ENCODE measurements at places on chromosomes 16 and 17.

DNA sequence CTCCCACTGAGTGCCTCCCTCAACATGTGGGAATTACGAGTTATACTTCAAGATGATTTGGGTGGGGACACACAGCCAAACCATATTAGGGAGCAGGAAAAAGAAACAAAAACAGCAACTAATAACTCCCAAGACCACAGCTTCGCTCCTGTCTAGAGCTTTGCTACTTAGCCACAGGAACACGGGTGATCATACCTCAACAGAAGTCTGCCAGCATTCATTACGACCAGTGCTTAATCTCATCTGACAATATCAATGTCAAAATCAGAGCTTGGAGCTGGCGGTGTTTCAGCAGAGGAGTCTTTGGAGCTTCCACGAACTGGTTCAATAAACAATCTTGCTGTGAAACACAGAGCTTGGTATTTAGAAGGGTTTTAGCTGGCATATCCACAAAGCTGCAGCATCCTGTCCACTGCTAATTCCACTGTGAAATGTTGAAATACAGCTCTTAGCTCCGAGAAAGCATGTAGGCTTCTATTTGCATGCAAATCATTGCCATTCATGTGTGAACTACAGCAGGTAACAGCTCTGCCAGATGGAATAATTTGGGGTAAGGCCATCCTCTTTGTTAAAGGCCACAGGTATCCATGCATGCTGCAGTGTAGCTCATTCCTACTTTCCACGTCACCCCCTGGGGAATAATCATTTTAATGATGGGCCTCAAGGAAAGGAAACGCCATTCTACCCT is 128.4 kb upstream of the GOT2 start:
- DNase-seq, result no peak

DNA sequence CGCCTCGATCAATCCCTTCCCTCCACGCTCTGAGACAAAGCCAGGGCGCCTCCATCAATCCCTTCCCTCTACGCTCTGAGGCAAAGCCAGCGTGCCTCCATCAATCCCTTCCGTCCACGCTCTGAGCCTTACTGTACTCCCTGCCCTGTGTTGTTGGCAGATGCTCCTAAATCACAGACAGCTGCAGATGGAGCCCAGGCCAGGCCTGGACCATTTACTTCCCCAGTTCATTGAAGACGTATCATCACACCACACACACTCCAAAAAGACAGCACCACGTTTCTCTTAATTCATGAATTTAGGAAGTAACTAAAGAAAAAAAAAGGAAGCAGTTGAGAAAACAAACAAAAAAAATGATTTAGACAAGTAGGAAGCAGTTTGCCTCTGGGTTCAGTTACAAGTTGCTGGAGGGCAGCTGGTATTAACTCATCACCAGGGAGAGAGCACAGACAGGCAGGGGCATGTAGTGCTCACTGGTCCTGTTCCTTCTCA is 7.4 kb upstream of the CD300LD start:
- peak; percentile 95 for DNase-seq

DNA sequence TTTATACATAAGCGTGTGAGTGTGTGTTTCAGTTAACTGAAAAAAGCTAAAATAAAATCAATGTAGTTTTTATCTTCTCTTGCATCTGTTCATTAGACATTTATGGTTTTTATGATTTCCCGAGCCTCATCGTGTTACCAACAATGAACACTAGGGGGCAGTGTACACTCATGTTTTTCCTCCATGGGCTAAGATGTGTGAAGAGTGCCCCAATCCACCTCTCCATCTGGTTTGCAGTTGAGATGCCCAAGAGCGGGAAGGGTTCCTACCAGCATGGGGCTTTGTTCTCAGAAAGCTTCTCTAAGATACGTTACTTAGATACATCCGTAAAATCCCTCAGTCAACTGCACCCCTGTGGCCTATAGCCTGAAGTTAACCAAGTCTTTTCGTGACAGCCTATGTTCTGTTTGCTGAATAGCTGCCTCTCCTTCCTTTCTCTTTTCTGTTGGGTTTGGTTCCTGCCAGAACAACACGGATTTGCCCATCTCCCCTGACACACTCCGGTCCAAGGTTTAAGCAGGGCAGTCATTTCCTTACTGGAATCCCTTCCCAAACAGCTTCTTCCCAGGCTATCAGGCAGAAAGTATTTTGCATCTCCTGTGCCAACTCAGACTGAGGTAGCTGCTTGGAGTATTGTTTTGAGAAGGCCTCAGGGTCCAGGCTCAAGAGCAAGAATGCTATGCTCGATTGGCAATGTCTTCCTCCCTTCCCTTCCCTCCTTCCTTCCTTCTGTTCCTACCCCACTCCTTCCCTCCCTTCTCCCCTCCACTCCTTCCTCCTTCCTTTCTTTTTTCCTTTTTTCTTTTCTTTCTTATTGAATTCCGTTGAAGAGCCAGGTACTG is 12.9 kb upstream of the ELAC2 start:
- peak; percentile 35 for DNase-seq

DNA sequence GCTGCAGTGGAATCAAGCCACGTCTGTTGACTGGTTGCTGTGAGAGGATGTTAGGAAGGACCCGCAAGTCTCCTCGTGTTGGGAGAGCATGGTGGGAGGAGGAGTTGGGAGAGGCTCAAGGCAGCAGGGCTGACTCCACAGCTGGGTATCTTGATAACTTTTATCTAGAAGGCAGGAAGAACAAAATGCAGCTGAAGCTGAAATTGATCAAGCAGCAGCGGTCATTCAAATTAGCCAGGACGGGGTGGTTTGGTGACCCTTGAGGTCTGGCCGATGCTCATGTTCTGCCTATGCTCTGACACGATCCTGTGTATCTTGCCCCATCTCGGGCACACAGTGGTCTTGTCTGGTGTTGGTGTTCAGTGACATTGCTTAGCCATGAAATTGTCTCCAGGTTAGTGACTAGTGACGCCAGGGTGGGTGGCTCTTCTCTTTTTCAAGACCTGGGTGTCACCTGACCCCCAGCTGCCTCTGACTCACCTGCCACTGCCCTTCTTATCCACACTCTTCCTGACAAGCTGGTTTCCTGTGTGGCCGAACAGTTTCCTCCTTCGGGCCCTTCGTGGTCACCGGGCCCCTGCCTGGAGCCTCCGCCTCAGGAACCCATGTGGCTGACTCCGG is 19.1 kb downstream of the NPTX1 start:
- DNase-seq, result peak; percentile 88

GRCh38 chr16:11372073-11372828 is 27.0 kb downstream of the RMI2 start:
- no peak for DNase-seq

GRCh38 chr17:1695365-1695764 is 10.7 kb upstream of the PRPF8 start:
- peak; percentile 67 for DNase-seq

- peak; percentile 41 for DNase-seq
These were observed 8.9 kb upstream of the RAPGEFL1 start for GRCh38 chr17:40168262-40168832.

GRCh38 chr17:17062866-17063265 is 20.6 kb downstream of the MPRIP start:
- peak; percentile 50 for DNase-seq

GRCh38 chr16:13109171-13109570 is 207.8 kb downstream of the SHISA9 start:
- no peak for DNase-seq

DNA sequence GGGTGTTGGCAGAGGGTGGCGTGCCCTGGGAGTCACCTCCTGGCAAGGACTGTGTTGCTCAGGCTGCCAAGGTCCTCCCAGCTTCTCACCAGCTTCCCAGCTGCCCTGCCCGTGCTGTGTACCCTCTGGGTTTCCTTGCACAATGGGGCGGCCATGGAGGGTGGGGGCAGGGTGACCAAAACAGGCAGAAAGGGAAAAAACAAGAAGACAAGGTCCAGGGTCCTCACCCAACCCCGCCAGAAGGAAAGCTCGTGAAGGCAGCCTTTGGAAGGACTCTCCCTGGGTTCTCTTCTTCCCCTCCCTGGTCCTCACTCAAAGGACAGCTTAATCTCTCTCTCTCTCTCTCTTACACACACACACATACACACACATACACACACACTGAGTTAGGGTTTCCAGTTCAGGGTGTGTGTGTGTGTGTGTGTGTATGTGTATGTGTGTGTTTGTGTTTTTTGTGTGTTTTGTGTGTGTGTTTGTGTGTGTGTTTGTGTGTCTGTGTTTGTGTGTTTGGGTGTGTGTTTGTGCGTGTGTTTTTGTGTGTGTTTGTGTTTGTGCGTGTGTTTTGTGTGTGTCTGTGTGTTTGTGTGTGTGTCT is 2.0 kb downstream of the SLC13A5 start:
- DNase-seq, result peak; percentile 15

- no peak for DNase-seq
These were observed 133.8 kb upstream of the PLCG2 start for GRCh38 chr16:81645266-81645694.

DNA sequence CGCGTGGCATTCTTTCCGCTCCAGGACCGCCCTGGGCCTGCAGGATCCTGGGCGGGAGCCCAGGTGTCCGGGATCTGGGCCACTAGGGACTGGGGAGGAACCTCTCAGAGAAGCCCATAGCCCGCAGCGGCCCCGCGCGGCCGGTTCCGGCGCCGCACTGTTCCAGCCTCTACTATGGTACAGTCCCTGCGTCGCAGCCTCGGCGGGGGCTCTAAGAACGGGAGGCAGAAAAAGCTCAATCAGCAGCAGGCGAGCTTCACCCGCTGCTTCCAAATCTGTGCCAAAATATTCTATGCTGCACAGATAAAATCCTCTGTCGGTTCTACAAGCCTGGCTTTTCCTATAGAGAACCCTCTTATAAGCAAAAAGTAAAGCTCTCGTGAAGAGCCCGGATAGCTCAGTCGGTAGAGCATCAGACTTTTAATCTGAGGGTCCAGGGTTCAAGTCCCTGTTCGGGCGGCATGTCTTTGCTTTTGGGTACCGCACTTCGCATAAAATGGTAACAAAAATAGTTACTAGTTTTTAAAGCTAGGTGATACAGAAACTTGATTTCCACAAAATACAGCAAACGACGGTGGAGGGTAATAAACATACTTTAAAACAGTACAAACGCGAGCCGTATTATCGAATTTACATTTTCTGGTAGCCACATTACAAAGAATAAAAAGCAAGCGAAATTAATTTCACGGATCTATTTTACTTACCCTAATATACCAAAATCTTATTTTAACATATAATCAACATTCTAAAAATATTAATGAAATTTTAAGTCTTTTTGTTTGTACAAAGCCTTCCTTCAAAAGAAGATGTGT is 661 bp upstream of the ALOXE3 start:
- peak; percentile 80 for DNase-seq

GRCh38 chr16:49936791-49937190 is 80.9 kb upstream of the ZNF423 start:
- DNase-seq, result no peak
